ENCODE measurements at places on chromosomes 1 and 21. TPM values are rescaled to one million over a fixed set of nuclear protein-coding genes. Genes with fewer than 3 reads are reported as not detected.
A peak's percentile ranks its signal among the peaks of the same experiment; 100 is the strongest.

Gene TOR3A
- 47.1 TPM for total RNA-seq

Gene HLX
- 2.4 TPM for total RNA-seq

Gene FMO2
- total RNA-seq: not detected

GRCh38 chr1:156121457-156121856 lies 6.9 kb downstream of the LMNA start:
- peak; percentile 79 for DNase-seq

DNA sequence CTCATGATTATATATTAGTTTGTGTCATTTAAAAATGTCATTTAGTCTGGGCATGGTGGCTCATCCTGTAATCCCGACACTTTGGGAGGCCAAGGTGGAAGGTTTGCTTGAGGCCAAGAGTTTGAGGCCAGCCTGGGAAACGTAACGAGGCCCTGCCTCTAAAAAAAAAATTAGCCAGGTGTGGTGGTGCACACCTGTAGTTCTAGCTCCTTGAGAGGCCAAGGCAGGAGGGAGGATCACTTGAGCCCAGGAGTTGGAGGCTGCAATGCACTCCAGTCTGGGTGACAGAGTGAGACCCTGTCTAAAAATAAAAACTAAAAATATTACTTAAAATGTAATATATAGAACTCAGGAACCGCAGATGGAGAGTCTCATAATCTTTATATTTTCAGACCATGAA lies 34.6 kb downstream of the RUNX3 start:
- DNase-seq: no peak

GRCh38 chr1:217506878-217507277 lies 124.0 kb downstream of the GPATCH2 start:
- DNase-seq: peak; percentile 74

- no peak for DNase-seq
Observed at GRCh38 chr1:11463177-11463576, 15.8 kb upstream of the DISP3 start.

GRCh38 chr1:101526813-101527212 lies 290.0 kb downstream of the S1PR1 start:
- no peak for DNase-seq

DNA sequence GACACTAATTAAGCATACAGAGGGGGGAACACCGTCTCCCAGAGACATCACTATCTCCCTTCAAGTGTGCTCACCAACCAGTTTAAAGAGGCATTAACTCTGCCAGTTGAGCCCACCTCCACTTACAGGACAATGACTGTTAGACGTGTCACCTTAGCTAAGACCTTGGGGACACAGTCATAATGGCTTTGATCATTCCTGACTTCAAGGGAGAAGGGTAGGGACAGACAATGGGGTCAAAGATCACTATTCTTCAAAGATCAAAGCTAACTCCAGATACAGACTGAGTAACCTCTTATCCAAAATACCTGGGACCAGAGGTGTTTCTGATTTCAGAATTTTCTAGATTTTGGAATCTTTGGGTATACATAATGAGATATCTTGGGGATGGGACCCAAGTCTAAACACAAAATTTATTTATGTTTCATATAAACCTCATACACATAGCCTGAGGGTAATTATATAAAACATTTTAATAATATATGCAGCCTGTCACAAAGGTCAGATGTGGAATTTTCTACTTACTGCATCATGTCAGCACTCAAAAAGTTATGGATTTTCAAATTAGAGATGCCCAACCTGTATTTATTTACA lies 246.1 kb downstream of the SLC45A1 start:
- DNase-seq: no peak

DNA sequence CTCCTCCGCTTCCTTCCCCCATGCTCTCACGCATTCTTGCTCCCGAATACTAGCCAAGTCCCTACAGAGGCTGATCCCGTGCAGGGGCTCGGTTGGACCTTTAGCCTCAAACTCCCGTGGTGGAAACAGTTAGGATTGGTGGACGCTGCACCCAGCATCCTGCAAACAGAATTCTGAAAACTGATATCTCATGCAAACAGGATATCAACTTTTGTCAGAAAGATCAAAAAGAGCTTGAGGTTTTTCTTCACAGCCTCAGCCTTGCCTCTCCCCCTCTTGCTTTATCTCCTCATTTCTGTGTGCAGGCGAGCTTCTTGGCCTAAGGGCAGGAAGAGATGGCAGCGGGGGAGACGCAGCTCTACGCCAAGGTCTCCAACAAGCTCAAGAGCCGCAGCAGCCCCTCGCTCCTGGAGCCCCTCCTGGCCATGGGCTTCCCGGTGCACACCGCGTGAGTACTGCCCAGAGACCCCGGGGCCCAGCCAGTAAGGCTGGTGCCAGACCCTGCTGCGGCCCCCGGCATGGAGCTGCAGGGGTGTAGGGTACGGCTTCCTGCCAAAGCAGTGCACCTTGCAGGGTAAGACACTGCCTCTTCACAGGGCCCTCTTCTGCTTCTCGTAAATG lies at the start of gene UBASH3A:
Gene UBASH3A, plus strand, starts transcription at position 292 of the 621 bp plus-strand sequence. Its CDS starts 44 bp downstream, at position 336.
- DNase-seq: no peak

GRCh38 chr1:164928232-164928812 lies 369.3 kb downstream of the PBX1 start:
- DNase-seq: no peak

- no peak for DNase-seq
Observed at GRCh38 chr1:11984576-11984975, 4.3 kb downstream of the MFN2 start.

GRCh38 chr1:14697353-14697752 lies 98.9 kb downstream of the KAZN start:
- DNase-seq: no peak
